ENCODE measurements at places on chromosomes 4 and X.

DNA sequence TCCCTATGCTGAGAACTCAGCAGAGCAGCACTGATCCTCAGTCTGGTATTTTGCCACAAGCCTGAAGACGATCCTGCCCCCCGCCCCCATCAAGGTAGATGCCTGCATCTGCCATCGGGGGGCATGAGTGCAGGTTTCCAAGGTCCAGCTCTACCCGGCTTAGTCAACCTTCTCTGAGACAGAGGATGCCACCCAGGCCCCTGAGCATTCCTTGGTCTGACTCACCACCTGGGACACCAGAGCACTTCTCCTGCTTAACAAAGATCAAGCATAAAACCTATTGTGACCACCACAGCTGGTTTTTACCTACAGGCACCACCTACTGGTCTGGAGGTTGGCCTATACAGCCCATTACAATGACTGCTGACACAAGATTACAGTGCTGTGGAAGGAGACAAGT lies 1168.1 kb downstream of the PCDH19 start:
- DNase-seq = no peak

DNA sequence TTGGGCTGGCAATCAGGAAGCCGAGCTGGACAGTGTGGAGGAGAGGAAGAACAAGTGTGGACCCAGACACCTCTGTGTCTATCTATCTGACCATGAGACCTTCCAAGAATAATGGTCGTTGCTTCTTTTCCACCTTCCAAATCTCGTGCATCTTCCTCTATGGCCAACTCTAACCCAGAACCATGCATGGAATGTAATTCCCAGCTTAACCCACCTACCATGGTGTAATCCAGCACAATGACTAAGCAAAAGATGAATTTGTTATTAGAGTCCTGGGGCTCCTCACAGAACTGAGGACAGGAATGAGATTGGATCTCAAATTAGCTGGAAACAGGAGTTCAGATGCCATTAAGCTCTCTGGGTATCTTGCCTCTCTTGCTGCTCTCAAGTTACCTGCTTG lies 17.4 kb upstream of the TMEM184C start:
- no peak for DNase-seq

- no peak for DNase-seq
Observed at GRCh38 chr4:86664959-86665358, 70.8 kb downstream of the PTPN13 start.

GRCh38 chr4:76762137-76763130 lies 135.5 kb downstream of the SOWAHB start:
- DNase-seq = no peak

GRCh38 chr4:173318648-173319211 lies 15.4 kb downstream of the HMGB2 start:
- DNase-seq = no peak

DNA sequence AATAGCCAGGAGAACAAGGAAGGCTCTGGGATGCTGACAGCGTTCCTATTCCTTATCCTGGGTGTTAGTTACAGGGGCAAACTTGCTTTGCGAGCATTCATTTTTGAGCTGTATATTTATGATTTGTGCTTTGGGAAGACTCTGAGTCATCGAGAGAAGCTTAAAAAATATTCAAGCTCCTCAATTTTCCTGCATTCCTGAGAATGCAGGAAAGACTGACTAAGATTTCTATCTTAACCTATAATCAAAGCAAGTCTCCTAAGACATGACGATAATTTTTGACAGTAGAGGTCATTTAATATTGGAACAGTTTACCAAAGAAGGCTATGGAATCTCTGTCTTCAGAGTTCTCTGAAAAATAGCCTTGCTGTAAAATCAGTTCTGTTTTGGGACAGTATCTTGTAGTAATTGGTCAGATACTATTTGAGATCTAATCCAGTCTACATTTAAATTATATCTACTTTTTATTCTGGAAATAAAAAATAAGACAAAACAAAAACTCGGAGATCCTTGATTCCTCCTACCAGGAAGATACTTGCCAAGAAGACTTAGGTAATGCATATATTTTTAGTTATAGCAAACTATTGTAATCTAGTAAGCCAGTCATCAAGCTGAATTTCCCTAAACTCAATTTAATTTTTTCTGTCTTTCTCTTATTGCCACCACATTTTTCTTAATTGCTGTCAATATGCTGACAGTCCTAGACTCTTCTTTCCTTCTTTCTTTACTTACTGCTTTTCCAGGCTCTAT lies 31.7 kb downstream of the BBS12 start:
- DNase-seq = no peak

DNA sequence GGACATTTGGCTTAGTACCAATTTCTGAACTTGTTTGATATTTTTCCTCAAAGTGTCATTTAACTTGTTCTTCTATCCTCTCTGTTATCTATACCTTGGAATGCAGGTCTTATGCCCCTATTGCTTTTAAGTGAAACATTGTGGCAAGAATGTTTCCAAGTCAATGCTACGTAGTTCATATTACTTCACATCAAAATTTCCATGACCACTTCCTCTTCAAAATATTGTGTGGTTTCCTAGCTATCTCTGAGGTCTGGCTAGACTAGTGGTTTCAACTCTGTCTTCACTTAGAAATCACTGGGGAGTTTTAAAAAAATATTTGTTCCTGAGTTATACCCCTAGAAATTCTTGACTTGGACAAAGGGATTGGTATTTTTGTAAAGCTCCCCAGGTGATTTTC lies 20.2 kb upstream of the RASGEF1B start:
- DNase-seq = no peak

GRCh38 chr4:38615847-38616246 lies 48.2 kb upstream of the KLF3 start:
- DNase-seq = no peak

DNA sequence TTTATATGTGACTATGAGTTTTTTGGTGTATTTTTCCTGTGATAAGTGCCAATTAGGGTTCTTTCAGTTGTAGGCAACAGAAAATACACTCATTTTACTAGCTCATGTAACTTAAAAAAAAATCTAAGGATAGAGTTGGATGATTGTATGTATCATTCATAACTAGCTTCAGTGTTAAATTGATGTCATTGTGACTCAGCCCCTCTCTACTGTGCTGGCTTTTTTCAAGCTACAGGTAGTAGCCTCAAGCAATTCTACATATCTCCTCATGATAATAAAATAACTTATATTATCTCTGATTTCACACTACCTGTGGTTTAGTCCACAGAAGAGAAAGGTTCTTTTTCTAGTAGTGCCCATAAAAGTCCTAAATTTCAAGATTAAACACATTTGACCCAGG lies 11.9 kb downstream of the WDR17 start:
- no peak for DNase-seq

- no peak for DNase-seq
Observed at GRCh38 chr4:155639704-155640523, 26.7 kb upstream of the GUCY1A1 start.

DNA sequence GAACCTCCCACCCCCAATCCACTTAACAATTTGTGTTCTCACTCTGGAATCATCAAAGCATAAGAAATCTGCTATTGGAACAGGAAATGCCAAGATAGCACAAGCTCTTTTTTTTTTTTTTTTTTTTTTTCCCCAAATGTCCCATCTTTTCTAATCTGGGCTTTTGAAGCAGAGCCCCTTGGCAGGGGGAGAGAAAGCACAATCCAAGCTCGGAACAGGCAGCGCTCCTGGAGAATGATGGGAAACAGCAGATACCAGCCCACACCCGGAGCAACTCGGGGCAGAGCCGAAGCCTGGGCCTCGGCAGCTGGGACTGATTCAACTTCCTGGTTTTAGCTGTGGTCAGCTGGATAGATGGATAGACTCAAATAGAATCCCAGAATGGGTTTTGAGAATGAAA lies 235.1 kb downstream of the QDPR start:
- DNase-seq = no peak

DNA sequence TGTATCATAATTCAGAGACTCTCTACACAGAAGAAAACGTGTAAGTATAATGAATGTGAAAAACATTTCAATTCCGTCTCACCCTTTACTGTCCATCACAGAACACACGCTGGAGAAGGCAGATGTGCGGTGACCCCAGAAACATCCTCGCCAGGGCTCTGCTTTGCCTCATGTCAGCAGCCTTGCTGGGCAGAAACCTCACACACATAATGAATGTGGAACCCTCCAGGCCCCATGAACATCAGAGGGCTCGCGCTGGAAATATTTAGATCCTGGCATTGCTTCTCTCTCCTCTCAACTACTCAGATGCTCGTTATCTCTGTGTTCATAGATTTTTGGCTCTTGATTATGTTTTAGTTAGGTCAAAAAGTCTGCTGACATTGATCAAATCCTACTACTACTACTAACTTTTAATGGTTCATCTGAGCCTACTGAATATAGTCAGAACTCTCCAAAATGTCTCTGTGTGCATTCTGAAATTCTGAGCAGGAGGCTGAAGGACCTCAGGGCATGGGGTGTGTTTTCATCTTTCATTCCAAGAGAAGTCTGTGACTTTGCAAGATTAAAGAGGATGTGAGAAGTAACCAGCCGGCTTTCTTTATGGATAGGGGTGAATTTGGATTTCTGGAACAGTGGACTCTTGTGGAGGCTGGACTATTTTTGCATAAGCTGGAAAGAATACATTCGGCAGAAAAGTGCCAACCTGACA lies 27.0 kb downstream of the SMIM43 start:
- DNase-seq = no peak

DNA sequence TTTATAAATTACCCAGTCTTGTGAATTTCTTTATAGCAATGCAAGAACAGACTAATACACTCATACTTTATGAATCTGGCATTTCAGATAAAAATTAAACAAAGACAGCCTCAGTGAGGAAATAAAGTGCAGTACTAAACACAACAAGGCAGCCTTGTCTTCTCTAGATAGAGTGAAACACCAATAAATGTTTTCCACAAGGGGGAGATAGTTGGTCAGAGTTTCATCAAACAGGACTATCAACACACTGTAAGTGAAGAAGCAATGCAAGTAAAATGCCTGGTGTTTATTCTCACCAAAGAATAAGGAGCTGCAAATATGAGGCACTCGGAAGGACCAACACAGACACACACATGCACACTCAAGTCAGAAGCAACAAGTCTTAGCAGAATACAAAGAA lies 62.8 kb downstream of the FAM9B start:
- no peak for DNase-seq

- no peak for DNase-seq
Observed at GRCh38 chr4:10343656-10344055, 113.6 kb downstream of the ZNF518B start.

- DNase-seq = no peak
Observed at GRCh38 chr4:93828332-93828994, at the start of gene ATOH1. Gene ATOH1 (plus strand): TSS chr4:93828753. CDS start chr4:93828927, 174 bp downstream.

DNA sequence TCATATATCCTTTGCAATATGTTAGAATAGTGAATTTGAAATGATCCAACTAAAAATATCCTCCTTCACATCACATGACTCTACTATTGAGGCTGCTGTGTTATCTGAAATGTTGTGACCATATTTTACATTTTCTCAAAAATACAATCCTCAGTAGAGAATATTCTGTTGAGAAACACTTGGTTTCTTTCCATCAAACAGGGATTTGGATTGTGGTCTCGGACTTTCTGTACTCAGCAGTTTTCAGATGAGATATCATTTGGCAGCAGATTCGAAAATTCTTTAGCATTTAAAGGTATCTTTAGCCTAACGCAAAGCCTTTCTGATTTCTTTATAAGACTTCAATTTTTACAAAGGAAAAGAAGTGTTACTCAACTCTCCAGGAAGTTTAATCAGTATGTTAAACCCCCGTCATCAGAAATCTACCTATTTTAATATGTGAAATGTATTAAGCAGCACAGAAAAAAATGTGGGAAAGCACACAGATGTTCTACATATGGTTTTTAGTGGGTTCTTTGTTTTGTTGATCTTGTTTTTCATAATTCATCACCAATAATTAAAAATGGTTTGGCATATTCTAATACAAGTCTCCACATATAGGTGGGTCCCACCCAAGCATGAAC lies 55.4 kb upstream of the ANXA3 start:
- DNase-seq = no peak

- no peak for DNase-seq
Observed at GRCh38 chr4:42654631-42655268, 2.2 kb downstream of the ATP8A1 start.

DNA sequence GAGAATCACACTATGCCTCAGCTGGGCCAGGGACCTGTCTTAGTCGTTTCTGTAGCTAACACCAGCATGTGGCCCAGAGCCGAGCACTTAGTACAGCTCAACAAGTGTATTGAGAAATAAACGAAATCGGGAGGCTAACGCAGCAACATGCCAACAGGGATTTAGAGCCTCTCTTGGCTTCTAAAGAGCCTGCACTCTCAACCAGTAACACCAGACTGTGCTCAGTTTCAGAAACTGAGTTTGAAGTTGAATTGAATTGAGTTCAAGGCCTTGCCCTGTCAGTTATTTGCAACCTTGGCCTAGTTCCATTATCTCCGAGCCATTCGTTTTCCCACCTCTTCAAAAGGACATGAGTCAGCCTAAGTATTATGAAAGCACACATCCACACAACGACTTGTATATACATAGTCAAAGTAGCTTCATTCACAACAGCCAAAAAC lies 71.3 kb upstream of the LDB2 start:
- DNase-seq = no peak

GRCh38 chr4:9903317-9903716 lies 118.0 kb downstream of the SLC2A9 start:
- DNase-seq = no peak

DNA sequence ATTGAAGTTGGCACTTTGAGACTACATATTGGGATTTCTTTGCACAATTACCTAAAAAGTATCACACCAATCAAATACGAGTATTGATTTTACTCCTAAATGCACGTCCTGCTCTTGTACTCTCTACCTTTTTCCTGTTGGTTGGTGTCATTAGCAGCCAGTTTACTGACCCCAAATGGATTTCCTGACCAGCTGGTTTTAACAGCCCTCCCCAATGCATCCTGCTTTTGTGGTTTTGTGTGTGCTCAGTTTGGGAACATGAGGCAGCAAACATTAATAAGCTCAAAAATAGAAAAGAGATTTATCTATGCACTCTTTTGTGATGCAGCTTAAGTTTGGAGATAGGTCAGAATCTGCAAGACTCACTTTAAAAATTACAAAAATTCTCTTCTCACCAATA lies 230.3 kb downstream of the MAPK10 start:
- no peak for DNase-seq

Measured in stimulated activated CD4-positive, alpha-beta T cell treated with anti-CD3 and anti-CD28 coated beads, TNF-alpha, amount 100 ng/mL, for 4 hours (primary cell).